ENCODE measurements at places on chromosomes 3 and 15.
A peak's percentile ranks its signal among the peaks of the same experiment; 100 is the strongest.

GRCh38 chr15:64009241-64009640, 37.0 kb downstream of the DAPK2 start:
- H3K27ac ChIP-seq = peak overlapping the region; percentile 86
- peaks cover 29% of the 10 kb centered on the region for H3K4me1 ChIP-seq

DNA sequence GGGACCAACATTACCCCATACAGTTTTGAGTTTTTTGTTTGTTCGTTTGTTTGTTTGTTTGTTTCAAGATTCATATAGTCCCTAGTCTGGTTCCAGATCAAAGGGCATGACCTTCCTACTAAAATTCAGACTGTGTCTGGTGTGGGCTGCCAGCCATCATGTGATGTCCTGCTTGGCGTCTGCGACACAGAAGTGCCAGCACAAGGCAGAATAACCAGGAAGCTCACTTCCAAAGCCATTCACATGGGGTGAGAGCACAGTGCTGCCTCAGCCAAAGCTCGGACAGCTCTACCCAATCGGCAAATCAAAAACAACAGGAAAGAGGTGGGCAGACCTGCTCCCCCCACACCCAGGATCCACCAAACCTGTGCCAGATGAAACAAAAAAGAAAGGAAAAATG, 142.6 kb upstream of the THBS1 start:
- no peaks in the 10 kb centered on the region for H3K36me3 ChIP-seq
- H3K27me3 ChIP-seq = peaks cover 2% of the 10 kb centered on the region
- no peak for DNase-seq
- H3K4me3 ChIP-seq = no peak overlapping the region

GRCh38 chr3:106183762-106184391, 315.1 kb upstream of the CBLB start:
- H3K4me1 ChIP-seq = peaks cover 6% of the 10 kb centered on the region
- no peak overlapping the region for H3K4me3 ChIP-seq
- H3K27me3 ChIP-seq = no peaks in the 10 kb centered on the region

- H3K4me3 ChIP-seq = no peak overlapping the region
- H3K36me3 ChIP-seq = no peaks in the 10 kb centered on the region
- H3K27me3 ChIP-seq = no peaks in the 10 kb centered on the region
- DNase-seq = no peak
- H3K4me1 ChIP-seq = no peaks in the 10 kb centered on the region
- H3K27ac ChIP-seq = no peak overlapping the region
These were observed 36.5 kb downstream of the PLXNA1 start for GRCh38 chr3:127019449-127019848.

GRCh38 chr3:119541547-119541946, 17.9 kb downstream of the CD80 start:
- no peaks in the 10 kb centered on the region for H3K4me1 ChIP-seq
- no peak overlapping the region for H3K27ac ChIP-seq
- no peaks in the 10 kb centered on the region for H3K27me3 ChIP-seq
- no peak for DNase-seq
- no peak overlapping the region for H3K4me3 ChIP-seq
